ENCODE measurements at places on chromosomes 11 and 22.

GRCh38 chr11:126487711-126488110, 132.2 kb downstream of the ST3GAL4 start:
- no peak for DNase-seq

- no peak for DNase-seq
Observed at GRCh38 chr11:62402226-62402959, 16.4 kb upstream of the SCGB1A1 start.

DNA sequence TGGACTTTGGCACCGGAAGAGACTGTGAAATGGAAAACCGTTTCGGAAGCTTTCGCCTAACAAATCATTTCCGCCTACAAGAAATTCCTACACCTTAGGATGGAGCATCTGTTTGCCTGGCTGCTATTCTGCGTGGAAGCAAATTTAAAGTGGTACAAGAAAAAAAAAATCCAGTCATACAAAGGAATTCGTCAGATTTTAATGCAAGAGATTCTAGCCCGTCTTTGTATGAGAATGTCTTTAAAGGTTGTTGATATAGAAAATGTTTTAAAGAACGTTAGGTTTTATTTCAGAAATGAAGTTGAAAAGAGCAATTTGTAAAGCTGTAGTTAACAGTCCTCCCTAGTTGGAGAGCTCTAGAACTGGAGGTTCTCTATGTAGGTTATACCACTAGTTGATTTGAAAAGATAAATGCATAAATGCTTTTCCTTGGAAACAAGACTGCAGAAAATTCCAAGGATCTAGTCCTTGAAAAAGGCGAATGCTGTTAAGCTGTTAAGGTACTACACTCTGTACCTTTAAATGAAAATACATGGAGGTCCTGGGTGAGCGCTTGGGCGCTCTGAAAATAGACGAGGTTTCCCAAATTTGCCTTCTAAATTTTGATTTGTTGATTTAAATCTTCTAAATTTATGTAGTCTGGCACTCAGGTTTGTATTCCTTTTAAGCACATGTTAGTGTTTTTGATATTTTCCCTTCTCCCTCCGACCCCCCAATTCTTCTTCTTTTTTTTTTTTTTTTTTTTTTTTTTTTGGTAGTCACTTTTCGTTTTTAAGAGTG, 2.4 kb downstream of the NCR3LG1 start:
- DNase-seq: peak; percentile 6

GRCh38 chr22:43436868-43437267, 25.1 kb downstream of the MPPED1 start:
- DNase-seq: no peak

- peak; percentile 94 for DNase-seq
Observed at GRCh38 chr11:58927393-58928106, 11.7 kb upstream of the GLYATL1 start.

GRCh38 chr11:58609723-58610122, 12.7 kb upstream of the CNTF start:
- DNase-seq: no peak

- no peak for DNase-seq
Observed at GRCh38 chr22:44369293-44369661, 56.5 kb upstream of the SHISAL1 start.

- DNase-seq: no peak
Observed at GRCh38 chr11:105553025-105553424, 56.8 kb upstream of the GRIA4 start.

DNA sequence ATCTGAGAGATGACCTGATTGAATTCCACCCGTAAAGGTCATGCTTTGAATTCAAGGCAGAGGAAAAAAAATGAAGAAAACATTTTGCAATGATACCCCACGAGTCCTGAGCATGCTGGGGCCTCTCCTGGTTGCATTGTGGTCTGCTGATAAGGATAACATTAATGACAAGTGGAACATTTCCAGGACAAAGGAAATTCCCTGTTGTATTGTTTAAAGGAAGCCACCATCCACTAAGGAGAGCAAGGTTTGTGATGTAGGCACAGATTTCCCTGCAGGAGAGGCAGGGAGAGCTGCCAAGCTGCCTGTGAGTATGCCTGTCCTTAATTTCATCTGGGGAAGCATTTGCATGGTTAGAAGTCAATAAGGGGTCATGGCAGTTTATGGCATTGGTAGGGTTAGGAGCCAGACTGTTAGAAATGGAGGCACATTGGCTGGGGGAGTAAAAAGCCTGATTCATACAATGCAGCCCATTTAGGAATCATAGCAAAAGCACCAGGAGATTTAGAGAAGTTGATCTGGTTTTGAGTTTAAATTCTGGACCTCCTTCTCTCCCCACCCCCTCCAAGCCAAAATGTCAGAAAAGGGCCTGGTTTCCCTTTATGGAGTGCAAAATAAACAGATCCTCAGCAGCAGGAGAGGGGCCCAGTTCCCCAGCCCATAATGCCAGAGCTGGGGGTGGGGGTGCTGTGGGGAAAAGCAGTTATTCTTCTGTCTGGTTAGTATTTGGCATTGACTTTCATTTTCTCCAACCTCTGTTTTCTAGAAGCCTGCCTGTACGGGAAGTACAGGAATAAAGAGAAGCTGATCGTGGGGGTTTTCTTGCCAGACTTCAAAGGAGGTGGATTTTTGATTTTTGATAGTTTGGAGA, 22.1 kb downstream of the FLI1 start:
- DNase-seq: no peak

- DNase-seq: no peak
Observed at GRCh38 chr11:123161376-123162030, 33.5 kb downstream of the CLMP start.

DNA sequence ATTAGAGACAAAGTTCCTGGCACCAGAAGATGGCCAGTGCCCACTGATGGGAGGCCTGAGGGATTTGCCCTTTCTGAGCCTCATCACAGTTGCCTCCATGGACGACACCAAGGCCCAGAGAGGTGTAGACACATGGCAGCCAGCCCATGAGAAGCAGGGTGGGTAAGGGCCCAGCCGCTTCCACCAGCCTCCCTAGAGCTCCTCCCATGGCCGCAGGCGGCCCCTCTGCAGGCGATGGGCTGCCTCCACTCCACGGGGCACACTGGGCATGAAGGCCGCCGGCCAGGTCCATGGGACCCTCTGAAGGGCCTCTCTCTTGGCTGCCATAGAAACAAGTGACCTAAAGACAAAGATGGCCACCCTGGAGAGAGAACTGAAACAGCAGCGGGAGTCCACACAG, 14.5 kb downstream of the CCDC157 start:
- DNase-seq: no peak

- DNase-seq: no peak
Observed at GRCh38 chr22:22158207-22158816, 86.3 kb upstream of the VPREB1 start.

GRCh38 chr11:130979386-130979972, 63.2 kb upstream of the SNX19 start:
- DNase-seq: peak; percentile 27

DNA sequence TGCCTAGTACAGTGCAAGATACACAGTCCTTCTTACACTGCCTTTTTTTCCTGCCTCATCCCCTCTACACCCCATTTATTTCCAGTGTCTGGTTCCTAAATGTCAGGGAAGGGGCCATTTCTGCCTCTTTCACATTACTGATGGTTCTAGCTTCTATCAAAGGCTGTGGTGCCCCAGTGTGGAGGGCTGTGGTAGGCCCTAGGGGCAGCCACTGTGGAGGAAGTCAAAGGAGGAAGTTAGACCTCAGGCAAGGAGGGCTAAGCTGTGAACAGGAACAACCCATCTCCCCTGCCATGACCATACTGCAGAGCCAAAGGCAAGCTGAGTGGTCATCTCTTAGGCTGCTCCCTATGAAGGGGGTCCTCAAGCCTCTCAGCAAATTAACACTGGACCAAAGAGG, 81.9 kb upstream of the CRTAM start:
- no peak for DNase-seq

DNA sequence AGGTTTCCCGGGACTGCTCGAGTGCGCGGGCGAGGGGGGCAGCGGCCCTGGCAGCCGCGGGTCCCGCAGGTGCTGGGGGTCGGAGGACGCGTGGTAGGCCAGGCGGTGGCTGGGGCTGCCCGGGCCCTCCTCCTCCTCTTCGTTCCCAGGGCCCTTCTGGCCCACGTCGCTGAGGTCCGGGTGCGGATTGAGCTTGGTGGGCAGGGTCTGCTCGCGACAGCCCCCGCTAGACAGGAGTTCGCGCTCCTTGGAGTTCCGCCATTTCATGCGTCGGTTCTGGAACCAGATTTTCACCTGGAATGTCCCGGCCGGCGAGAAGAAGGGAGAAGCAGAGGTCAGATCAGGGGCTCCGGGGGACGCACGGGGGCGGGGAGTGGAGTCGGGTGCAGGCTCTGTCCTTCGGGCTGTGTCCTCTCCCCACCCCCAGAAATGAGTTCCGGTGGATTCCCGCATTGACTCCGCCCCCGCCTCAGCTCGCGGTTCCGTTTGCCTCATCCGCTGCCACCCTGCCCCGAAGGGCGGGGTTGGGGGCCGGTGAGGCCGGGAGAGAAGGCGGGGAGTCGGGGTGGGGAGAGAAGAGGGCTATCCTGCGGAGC, 3.9 kb downstream of the DBX1 start:
- DNase-seq: no peak

DNA sequence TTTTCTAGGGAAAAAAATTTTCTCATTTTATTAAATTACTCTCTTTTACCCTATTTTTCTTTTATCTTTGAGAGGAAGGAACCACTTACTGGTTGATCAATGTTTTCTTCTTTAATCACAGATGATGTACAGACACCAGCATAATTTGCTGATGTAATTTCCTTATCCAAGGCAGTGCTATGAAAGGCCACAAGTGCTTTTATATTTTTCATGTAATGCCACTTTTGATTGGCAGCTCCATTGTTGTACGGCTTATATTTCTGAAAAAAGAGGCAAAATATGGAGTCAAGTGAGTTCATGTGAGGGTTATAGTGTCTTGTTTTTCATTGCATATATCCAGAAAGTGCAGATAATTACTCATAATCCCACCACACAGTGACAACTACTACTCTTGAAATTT, 322.7 kb upstream of the MPPED2 start:
- DNase-seq: no peak

GRCh38 chr11:78210000-78210608, 21.4 kb downstream of the USP35 start:
- DNase-seq: no peak

DNA sequence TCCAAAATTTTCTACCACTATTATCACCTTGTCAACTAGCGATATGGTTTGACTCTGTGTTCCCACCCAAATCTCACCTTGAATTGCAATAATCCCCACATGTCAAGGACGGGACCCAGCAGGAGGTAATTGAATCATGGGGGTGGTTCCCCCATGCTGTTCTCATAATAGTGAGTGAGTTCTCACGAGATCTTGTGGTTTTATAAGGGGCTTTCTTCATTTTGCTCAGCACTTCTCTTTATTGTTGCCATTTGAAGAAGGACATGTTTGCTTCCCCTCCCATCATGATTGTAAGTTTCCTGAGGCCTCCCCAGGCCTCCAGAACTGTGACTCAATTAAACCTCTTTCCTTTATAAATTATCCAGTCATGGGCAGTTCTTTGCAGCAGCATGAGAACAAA, 73.5 kb upstream of the ZC3H12C start:
- DNase-seq: no peak

Measured in ACHN (cell line).